ENCODE measurements at places on chromosomes 1 and 21.

DNA sequence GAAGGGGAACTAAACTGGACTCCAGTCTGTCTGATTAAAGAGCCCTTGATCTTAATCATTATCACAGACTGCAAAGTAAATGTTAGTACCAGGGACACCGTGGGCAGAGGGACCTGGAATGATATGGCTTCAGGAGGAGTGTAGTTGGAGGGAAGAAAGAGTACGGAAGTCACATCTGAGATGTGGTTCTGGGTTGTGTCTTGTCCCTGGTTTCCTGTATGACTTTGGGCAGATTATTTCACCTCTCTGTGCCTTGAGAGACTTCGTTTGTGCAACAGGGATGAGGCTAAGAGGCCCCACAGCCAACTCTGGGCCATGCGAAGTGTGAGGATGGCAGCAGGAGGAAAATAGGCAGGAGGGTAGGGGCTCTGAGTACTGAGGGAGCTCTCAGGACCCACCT, 76.1 kb upstream of the SLC2A1 start:
- no peak for DNase-seq

GRCh38 chr1:217079584-217079983, 356.4 kb upstream of the ESRRG start:
- no peak for DNase-seq

- DNase-seq, result no peak
These were observed 28.7 kb upstream of the TTLL10 start for GRCh38 chr1:1144843-1145546.

GRCh38 chr1:156860113-156860627, 495 bp upstream of the NTRK1 start:
- no peak for DNase-seq

- DNase-seq, result no peak
These were observed 3.2 kb upstream of the UCK2 start for GRCh38 chr1:165824269-165824643.

DNA sequence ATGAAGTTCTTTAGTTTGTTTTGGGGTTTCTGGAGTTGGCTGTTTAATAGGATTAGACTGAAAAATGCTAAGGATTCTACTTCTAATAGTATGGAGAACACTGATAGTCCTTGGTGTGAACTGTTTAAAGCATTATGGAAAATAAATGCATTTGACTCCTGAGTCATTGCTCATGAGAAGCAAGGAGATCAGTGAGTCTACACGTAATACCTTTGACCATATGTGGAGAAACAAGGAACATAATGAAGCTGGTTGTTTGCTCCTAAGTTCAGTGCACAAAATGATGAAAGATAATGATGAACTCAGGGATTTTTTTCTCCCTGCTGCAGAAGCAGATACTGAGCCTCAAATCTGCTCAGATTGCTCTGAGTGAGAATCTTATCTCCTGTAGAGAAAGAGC, 158.9 kb upstream of the COL11A1 start:
- no peak for DNase-seq

- DNase-seq, result no peak
These were observed 13.5 kb downstream of the FAAH start for GRCh38 chr1:46407636-46408035.

- DNase-seq, result no peak
These were observed 141.5 kb downstream of the PAPPA2 start for GRCh38 chr1:176604461-176604860.

DNA sequence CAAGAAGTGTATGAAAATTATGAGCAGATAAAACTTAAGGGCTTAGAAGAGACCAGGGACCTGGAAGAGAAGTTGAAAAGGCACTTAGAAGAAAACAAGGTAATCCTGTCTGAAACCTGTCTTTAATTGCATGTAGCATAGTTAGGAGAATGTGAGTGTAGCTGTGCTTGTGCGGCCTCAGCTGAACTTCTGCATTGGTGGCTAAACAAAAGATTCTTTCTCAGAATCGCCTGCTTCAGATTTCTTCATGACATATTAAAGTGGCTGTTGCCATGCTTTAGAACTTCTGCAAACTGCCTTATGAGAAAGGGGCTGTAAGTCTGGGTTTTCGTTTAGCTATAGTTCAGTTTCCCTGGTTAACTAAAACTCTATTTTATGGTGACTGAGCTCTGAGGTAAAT, 94.5 kb downstream of the VPS26C start:
- DNase-seq, result no peak

GRCh38 chr21:40562242-40563002, 284.5 kb downstream of the DSCAM start:
- no peak for DNase-seq

GRCh38 chr1:178160736-178161475, 67.0 kb downstream of the RASAL2 start:
- DNase-seq, result no peak

DNA sequence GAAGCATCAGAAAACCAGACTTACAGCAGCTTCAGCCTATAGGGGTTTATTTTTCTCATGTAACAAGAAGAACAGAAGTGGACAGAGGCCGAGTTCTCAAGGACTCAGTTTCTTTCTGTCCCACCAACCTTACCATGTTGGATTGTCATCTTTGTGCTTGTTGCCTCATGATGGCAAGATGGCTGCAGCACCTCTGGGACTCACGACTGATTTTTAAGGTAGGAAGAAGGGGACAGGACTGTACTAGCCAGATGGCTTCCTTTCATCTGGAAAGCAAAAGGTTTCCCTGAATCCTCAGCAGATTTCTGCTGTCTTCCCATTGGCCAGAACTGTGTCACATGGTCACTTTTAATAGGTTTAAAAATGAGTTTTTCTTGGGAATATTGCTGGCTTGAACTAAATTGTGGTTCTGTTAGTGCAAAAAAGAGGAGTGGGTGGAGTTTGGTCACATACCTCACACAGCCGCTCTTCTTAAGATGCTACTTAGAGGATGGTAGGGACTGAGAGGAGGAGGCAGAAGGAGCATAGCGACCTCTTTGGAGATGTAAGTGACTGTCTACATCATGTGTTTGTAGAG, 48.1 kb upstream of the ENAH start:
- no peak for DNase-seq

- peak; percentile 43 for DNase-seq
These were observed 6.0 kb downstream of the CADM3 start for GRCh38 chr1:159177272-159177907.

DNA sequence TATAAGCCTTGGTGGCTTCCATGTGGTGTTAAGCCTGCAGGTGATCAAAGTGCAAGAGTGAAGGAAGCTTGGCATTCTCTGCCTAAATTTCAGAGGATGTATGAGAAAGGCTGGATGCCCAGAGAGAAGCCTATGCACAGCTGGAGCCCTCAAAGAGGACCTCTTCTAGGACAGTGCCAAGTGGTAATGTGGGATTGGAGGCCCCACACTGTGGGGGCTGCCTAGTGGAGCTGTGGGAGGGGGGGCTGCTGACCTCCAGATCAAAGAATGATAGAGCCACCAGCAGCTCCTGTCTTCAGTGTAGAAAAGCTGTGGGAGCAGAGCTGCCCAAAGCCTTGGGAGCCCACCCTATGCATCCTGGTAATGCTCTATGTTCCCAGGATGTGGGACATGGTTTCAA, 1512.7 kb upstream of the TPTE start:
- no peak for DNase-seq
